ENCODE measurements at places on chromosomes 16 and 17. TPM values are rescaled to one million over a fixed set of nuclear protein-coding genes. Genes with fewer than 3 reads are reported as not detected.
A peak's percentile ranks its signal among the peaks of the same experiment; 100 is the strongest.

- DNase-seq, result peak; percentile 66
Observed at GRCh38 chr16:87951552-87952538, 611 bp downstream of the BANP start.

GRCh38 chr16:48558371-48558841, 51.6 kb downstream of the N4BP1 start:
- DNase-seq, result no peak

- no peak for DNase-seq
Observed at GRCh38 chr17:57706761-57707160, 38.3 kb downstream of the CCDC182 start.

DNA sequence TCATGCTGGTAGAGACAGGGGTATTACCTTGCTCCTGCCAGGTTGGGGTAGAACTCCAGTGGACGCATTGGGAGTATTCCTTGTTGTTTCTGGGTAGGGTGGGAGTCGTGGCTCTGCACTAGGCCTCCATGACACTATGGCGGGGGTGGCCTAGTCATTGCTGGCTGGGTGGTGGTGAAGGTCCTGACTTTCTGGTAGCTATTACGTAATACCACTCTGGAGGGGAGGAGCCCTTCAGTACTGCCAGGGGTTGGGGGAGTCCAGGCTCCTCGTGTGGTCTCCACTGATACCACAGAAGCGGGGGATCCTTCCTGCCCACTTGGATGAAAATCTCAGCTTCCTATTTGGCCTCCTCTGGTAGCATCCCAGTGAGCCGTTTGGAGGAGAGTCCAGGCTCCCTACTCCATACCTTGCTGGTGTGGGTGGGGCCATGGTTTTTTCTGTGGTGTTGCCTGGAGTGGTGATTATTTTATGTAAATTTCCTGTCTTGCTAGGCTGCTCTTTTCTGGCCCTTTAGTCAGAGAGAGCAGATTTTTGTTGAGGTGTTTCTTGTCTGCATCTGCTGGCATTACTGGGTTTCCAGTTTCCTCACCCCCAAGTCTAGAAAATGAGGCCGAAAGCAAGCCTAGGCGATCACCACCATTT, 65.8 kb upstream of the GNG13 start:
- no peak for DNase-seq

- no peak for DNase-seq
Observed at GRCh38 chr17:8312726-8313600, 2.9 kb downstream of the ARHGEF15 start.

- peak; percentile 66 for DNase-seq
Observed at GRCh38 chr16:85327731-85328675, 215.7 kb upstream of the CIBAR2 start.

DNA sequence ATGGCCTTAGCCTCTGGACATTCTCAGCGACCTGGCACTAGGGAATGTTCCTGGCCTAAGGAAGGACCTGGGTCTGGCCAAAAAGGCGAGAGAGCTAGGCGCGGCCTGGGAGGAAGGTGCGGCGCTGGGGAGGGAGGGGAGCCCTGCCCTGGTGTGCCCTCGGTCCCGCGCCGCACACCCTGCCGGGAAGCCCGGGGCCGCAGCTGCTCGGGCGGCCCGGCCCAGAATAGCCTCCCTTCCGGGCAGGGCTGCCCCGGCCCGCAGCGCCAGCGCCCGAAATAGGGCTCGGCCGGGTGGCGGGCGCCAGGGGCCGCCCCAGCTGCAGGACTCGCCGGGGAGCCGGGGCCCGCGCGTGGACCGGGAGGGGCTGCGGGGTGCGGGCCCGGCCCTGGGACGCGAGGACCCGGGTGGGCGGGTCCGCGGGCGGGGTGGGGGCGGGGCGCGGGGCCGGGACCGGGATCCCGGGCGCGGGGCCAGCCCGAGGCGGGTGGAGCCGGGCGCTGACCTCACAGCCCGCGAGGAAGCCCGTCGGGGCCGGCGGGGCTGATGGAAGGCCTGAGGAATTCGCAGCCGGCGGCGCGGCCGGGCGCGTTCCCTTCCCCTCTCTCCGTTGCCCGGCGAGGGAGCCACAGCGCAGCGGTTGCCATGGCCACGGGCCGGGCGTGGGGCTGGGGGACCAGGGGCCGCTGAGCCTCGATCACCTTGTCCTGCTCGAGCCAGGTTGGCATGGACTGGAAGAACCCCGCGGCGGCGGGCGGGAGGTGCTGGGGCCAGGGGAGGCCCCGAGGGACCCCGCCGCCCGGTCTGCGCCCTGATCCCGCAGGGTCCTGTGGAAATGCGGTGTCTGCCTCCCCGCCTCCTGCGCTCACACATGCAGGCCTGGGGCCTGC, 18.1 kb downstream of the SOCS3 start:
- DNase-seq, result no peak

- DNase-seq, result no peak
Observed at GRCh38 chr16:8678068-8678927, 3.9 kb downstream of the ABAT start.

DNA sequence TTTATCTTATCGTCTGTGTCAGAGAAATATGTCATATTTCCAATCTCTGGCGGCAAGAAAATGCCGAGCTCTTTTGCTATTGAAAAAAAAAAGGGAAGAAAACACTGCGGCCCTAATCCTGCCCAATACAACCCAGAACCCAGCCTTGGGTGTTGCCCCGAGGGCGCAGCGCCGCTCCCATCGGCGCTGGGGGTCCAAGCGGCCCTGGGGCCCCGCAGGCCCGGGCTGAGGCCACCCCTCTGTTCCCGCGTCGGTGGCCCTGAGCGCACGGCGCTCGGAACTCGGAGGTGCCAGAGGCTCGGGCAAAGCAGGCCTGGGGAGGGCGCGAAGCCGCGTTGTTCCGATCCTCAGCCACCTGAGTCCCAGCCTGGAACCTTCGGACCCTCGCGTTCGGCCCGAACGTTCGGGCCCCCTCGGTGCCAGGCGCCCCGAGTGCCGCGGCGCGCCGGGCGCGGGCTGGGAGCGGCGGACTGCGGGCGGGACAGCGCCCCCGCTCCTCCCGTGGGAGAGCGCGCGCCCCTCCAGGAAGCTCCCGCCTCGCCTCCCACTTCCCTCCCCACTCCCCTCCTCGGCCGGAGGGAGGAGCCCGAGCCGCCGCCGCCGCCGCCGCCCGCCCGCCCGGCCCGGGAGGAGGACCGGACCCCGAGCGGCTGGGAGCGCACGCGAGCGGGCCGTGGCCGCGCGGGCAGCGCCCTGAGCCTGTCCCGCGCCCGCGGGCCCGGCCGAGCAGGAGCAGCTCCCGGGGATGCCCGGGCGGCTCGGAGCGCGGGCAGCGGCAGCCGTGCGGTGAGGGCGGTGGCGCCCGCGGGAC, at the start of gene CPNE2:
Gene CPNE2, plus strand, starts transcription at position 609 of the 811 bp plus-strand sequence. CDS start 18,160 bp downstream, outside the sequence.
- DNase-seq, result peak; percentile 65

DNA sequence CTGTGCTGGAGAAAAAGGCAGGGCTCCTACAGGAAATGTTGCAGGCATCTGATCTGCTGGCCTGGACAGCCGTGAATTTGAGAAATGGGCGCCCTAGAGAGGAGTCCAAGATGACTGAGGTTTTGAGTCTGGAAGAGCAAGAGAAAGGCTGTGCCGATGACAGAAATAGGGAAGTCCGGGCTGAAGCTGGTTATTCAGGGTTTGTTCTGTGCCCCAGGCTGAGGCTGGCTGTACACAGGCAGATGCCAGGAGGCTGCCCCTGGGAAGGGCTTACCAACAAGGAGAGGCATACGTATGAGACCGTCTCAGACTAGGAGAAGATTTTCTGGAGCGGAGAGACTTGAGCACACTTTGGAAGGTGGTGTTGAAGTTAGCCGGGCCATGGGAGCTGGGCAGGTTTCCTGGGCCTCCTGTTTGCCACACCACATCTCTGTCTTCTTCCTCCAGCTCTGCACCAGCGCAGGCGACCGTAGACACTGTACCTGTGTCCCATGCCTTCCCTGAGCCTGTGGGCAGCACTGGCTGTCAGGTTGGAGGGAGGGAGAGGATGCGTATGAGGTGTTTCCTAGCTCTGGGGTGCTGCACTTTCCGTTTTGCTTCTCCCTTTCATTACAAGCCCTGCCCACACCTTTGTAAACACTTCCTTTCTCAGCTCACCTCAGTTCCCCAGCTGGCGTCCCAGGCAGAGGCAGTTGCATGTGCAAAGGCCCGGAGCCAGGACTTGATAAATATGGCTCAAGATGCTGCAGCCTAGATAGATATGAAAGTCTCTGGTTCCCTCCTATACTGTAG, 80.8 kb downstream of the SPECC1 start:
- DNase-seq, result no peak

GRCh38 chr16:83354015-83354414, 453.8 kb upstream of the HSBP1 start:
- DNase-seq, result no peak

DNA sequence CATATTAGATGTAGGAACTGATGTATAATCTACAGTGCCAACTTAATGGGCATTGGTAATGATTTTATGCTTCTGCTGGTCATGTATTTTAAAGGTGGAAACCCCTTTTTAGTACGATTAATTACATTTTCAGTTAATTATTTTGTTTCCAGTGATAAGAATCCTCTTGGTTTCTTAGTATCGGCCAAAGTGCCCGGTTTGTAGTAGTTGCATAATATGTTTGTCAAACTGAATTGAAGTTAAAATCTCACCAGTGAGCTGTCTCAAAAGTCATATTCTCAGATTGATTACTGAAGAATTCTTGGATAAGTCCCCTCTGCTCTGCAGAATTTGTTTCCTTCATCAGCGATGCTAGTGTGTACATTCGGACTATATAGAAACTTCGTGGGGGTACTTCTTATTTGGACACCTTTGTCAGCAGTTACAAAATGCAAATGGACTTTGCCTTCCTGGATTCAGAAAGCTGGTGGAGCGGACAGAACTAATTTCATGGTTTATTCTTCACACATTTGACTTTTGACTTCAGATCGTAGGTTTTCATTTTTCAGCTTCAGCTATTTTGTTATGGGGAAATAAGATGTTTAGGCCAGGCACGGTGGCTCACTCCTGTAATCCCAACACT, 28.2 kb downstream of the SLC47A1 start:
- no peak for DNase-seq

- DNase-seq, result no peak
Observed at GRCh38 chr17:46823657-46824056, 5.2 kb upstream of the WNT3 start.

The BRIP1 gene
- polyA plus RNA-seq, result 13.0 TPM

The COX10 gene
- 17.5 TPM for polyA plus RNA-seq

The EIF1 gene
- polyA plus RNA-seq, result 702 TPM

The TBC1D26 gene
- polyA plus RNA-seq, result 0.44 TPM

The KLHL10 gene
- 0.27 TPM for polyA plus RNA-seq

The C17orf113 gene
- 6.2 TPM for polyA plus RNA-seq

The LRRC46 gene
- 4.1 TPM for polyA plus RNA-seq

Measured in renal pelvis (tissue), 12 donors.